ENCODE measurements at places on chromosomes 4 and X.

DNA sequence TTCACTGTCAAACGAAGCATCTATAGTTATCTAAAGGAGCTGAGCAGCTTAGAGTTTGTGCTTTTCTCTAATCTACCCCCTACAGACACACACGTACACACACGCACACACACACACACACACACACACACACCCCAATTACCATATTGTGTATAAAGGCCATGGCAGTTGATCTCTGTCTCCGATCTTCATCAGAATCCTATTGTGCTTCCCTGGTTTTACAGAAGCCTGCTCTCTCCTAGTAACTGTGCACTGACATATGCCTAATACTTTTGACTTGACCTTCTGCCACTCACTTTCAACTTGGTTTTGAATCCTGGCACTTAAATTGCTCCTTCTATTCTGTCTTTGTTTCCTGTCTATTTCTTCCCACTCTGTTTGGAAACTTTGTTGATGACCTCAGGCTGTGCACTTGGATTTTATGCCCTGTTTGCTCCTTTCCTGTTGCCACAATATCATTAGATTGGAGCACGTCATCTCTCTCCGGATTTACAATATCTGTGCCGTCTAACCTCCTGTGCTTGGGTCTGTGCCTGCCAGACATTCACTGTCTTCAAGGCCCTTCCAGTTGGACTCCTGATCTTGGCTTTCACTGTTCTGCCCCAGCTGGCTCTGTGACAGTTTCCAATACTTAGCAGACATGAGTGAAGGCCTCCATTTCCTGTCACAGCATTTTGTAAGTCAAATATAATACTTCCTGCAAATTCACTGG, 928.1 kb downstream of the FAT4 start:
- no peak for DNase-seq

- peak; percentile 30 for DNase-seq
These were observed 5.5 kb upstream of the MMAA start for GRCh38 chr4:145613566-145614232.

GRCh38 chr4:139221687-139222086, 44.7 kb upstream of the ELF2 start:
- no peak for DNase-seq

GRCh38 chrX:112512509-112512908, 167.2 kb downstream of the LHFPL1 start:
- peak; percentile 1 for DNase-seq

- DNase-seq = peak; percentile 49
These were observed 19.6 kb downstream of the RCHY1 start for GRCh38 chr4:75494563-75494962.

DNA sequence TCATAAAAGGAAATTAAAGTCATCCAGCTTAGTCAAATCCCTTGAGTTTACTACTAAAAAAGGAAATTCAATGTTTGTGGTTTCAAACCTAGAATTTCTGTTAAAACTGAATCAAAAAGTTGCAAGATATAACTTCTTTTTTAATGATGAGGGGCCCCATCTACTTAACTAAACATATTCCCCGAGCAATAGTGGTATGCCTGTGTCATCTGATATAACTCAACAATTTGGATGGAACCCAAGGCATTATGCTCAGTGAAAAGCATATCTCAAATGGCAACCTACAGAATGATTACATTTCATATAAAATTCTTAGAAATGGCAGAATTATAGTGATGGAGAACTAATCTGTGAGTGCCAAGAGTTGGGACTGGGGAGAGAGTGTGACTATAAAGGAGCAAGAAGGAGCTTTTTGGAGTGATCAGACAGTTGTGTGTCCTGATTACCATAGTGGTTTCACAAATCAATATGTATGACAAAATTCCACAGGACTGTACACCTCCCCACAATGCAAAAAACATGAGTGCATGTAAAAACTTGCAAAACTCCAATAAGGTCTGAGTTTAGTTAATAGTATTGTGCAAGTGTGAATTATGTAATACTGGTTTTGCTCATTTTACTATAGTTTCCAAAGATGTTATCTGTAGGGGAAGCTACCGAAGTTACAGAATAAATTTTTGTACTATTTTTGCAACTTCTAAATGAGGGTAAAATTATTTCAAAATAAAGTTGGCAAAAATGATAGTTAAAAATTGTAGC, 323.2 kb downstream of the ARHGAP24 start:
- peak; percentile 42 for DNase-seq

GRCh38 chr4:71709961-71710360, 73.9 kb downstream of the GC start:
- DNase-seq = no peak

DNA sequence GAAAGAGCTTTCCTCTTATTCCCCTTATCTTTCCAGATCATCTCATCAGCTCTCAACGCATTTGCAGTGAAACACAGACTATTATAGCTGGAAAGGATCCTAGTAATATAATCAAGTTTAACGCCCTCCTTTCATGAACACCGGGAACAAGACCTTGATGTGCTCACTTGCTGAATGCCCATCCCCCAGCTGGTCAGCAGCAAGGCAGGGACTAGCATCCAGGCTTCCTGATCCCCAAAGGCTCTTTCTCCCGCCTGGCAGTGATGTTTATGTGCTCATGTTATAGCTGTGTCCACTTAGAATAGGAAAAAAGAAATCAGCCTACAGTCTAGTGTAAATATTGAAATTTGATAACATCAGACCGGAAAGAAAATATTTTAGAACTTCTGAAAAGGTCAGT, 24.6 kb downstream of the GPC4 start:
- DNase-seq = no peak

DNA sequence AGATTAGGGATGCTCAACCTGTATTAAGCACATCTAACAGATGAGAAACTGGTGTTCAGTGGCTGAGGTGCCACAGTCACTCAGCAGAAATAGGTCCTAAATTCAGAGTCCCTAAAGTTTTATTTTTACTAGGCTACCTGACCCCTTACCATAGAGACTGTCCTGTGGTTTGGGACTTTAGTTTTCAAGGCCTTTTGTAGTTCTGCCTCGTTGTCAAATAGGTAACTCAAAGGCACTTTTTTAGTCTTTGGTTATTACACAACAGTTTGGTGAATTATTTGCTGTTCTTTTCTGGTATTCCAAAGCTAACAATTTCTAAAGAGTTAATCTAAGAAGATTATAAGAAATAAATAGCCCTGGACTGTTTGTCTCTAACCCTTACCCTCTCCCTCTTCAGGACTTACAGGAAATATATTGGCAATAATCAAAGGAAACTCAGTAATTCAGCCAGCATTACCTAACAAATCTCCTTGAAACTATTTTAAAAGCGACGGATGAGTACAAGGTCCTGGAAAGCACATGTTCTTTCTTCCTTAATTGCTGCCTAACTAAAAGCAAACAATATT, 12.8 kb upstream of the SERTM2 start:
- DNase-seq = no peak

DNA sequence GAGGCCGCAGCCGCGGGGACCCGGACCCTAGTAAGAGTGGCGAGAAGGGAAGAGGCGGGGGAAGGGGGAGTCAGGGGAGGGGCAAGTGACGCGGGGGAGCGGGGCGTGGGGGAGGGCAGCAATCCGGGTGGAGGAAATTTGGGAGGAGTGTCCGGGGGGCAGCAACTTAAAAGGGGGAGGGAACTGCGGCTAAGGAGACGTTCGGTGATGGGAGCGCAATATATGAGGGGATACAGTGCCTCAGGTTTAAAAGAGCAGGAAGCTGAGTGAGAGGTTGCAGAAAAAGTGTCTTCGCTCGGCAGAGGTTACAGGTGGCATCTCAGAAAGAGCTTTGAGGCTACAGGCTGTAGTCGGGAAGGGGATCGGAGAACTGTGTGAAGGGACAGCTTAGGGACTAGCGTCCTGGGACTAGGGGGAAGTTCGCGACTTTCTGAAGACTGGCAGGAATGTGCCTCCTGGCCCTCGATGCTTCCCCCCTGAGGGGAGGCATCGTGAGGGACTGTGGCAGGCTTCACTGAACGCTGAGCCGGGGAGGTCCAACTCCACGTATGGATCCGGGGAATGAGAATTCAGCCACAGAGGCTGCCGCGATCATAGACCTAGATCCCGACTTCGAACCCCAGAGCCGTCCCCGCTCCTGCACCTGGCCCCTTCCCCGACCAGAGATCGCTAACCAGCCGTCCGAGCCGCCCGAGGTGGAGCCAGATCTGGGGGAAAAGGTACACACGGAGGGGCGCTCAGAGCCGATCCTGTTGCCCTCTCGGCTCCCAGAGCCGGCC, 519 bp downstream of the FOXO4 start:
- DNase-seq = peak; percentile 78

DNA sequence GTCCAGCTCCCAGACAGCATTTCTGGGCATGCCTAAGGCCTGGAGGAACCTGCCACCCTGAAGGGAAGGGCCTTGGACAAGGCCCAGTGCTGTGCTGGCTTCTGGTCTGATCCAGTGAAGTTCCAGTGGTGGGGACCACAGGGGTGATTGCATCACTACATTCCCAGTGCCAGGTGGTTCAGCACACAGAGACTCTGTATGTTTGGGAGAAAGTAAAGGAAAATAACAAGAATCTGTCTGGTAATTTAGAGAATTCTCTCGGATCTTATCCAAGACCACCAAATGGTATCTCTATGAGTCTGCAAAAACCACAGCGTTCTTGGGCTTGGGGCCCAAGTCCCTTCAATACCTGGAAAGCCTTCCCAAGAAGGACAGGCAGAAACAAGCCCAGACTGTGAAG, 131.8 kb upstream of the MAD2L1 start:
- no peak for DNase-seq

- DNase-seq = no peak
These were observed 27.0 kb downstream of the PROM1 start for GRCh38 chr4:16056681-16057385.

DNA sequence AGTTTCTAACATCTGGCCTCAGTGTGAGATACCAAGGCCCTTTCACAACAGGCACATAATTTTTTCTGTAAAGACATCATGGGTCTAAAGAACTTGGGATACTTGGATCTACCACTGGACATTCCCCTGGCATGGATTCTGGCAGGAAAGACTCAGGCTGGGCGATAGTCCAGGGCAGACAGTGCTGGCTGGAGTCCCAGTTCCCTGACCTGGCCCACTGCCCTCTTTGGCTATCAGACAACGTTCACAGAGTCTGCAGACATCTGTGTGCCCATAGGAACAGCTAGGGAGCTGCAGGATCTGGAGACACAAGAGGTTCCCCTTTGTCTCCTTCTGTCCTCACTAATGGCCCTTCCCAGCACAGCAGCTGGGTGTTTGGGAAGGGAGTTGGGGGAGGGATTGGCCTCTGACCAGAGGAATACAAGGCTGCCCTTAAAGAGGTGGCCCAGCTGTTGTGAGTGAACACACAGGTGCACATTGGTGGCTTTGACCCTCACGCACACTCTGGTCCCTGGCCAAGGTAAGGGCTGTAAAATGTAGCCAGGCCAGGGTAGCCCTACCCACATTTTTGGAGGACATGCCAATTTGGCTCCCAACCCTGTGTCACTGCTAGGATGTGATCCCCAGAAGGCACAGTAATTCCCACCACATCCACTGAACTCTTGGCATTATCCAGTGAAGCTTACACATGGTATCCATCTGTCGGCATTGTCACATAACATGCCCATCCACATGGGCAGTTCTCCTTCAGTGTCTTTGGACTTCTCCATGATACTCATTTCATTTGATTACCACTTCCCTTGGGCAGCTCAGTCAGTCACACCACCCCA, 72.3 kb downstream of the SOX3 start:
- DNase-seq = no peak

- DNase-seq = no peak
These were observed 151.5 kb downstream of the VEGFC start for GRCh38 chr4:176641237-176641636.

DNA sequence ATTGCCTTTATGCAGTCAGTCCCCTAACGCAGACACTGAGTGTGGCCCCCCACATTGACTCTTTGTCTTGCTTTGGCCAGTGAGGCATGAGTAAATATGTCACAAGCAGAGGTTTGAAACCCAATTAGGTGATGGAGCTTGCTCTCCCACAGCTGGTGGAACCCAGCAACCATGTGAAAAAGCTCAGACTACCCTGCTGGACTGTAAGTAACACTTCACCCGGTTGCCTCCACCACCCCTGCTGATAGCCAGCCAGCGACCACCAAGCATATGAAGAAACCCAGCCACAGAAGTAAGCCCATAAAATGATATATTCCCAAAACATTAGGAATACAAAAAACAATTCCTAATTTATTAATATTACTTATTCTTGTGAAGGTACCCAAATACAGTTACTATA, 21.6 kb upstream of the PDCL2 start:
- DNase-seq = no peak

- no peak for DNase-seq
These were observed 494 bp downstream of the SPOCK3 start for GRCh38 chr4:167233685-167234315.

DNA sequence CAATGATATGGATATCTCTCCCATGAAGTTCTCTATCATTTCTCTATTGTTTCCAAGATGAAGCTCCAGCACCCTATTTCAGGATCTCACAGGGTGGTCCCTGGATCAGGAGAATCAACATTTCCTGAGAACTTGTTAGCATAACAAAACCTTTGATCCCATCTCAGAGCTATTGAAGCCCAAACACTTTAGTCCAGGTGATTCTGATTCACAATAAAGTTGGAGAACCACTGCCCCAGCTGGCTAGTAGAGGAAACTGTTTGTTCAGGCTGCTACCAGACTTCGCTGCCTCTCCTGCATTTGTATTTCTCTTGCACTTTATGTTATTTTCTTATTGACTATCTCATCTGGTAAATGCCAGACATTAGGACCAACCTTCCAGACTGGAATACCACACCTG, 65.4 kb downstream of the CEP44 start:
- no peak for DNase-seq

DNA sequence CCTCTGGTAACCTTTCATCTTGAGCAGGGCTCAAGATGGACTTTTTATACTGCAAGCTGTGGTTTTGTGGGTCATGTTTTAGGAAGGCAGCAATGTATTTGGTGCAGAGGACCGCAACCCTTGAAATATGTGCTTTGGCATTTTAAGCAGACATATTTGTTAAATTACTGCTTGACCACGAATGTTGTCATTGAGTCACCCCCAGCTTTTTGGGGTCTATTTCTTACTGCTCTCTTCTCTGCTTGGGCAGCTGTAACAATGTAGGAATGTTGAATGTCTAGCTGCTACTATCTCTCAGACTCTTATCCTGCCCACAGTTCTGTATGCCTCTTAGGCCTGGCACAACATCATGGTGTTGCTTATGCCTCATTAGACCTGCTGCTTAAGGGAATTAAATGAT, 6.0 kb downstream of the RBPJ start:
- DNase-seq = peak; percentile 34

GRCh38 chr4:10140866-10141759, 24.5 kb upstream of the WDR1 start:
- DNase-seq = no peak

- no peak for DNase-seq
These were observed 40.7 kb upstream of the KLF3 start for GRCh38 chr4:38623260-38623659.

- no peak for DNase-seq
These were observed 302.3 kb downstream of the DCHS2 start for GRCh38 chr4:154189346-154189745.

DNA sequence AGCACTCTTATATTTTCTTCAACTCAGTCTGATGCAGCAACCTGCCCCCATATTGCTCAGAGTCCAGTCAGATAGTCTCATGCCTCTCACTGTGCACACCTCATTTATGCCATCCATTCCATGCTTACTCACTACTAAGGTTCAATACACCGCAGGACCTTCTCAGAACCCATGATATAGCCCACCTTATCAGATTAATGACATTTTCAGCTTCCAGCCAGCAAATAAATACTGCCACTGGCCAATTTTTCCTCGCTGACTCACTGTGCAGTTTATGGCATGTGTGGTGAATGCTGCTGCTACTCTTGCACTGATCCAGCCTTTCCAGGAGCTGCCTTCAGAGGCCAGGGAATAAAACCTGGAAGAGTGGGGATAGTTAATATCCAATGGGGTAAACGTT, 380.6 kb upstream of the SPOCK3 start:
- DNase-seq = no peak
